Endothelial cell (in vitro differentiated cells): ENCODE measurements at places on chromosomes 3 and 15.

GRCh38 chr3:141802316-141803077 lies 39.3 kb downstream of the GRK7 start:
- peaks cover 31% of the 10 kb centered on the region for H3K4me1 ChIP-seq
- H3K27me3 ChIP-seq: no peaks in the 10 kb centered on the region
- no peak overlapping the region for H3K27ac ChIP-seq
- peaks cover 7% of the 10 kb centered on the region for H3K36me3 ChIP-seq
- no peak overlapping the region for H3K4me3 ChIP-seq
- DNase-seq: no peak

GRCh38 chr15:69451951-69452691 lies 497 bp upstream of the RPLP1 start:
- no peaks in the 10 kb centered on the region for H3K27me3 ChIP-seq
- H3K4me3 ChIP-seq: peak overlapping the region; percentile 99
- peak overlapping the region; percentile 87 for H3K27ac ChIP-seq
- H3K36me3 ChIP-seq: peaks cover 12% of the 10 kb centered on the region
- peaks cover 24% of the 10 kb centered on the region for H3K4me1 ChIP-seq

- no peak overlapping the region for H3K27ac ChIP-seq
- peaks cover 8% of the 10 kb centered on the region for H3K27me3 ChIP-seq
- peaks cover 9% of the 10 kb centered on the region for H3K4me1 ChIP-seq
- DNase-seq: no peak
- H3K4me3 ChIP-seq: no peak overlapping the region
Measured at GRCh38 chr3:158847452-158847821, 45.6 kb downstream of the MFSD1 start.

- H3K36me3 ChIP-seq: no peaks in the 10 kb centered on the region
- DNase-seq: no peak
- H3K27me3 ChIP-seq: no peaks in the 10 kb centered on the region
- H3K4me1 ChIP-seq: peaks cover 2% of the 10 kb centered on the region
Measured at GRCh38 chr3:24354230-24354629, 140.4 kb downstream of the THRB start.

DNA sequence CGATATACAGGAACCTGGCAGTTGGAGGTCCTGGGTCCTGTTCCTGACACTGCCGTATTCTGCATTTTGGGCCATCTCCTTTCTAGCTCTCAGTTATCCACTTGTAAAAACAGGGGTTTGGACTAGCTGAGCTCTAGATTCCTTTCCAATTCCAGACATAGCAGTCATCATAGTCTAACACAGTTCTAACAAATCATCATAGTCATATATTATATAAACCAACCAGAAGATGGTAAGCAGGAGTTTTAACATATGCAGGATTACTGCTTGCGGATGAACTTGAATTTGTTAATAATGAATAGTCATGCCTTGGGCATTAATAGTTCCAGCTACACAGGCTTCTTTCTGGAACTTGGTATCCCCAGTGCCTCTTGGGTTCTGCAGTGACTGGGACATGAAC lies 26.6 kb downstream of the MASP1 start:
- no peaks in the 10 kb centered on the region for H3K27me3 ChIP-seq
- H3K4me1 ChIP-seq: peaks cover 11% of the 10 kb centered on the region
- DNase-seq: no peak

GRCh38 chr3:125194061-125194848 lies 18.3 kb downstream of the SLC12A8 start:
- peaks cover 2% of the 10 kb centered on the region for H3K27me3 ChIP-seq
- H3K4me3 ChIP-seq: no peak overlapping the region
- DNase-seq: no peak
- H3K27ac ChIP-seq: no peak overlapping the region
- peaks cover 11% of the 10 kb centered on the region for H3K4me1 ChIP-seq

GRCh38 chr15:46301291-46301690 lies 666.5 kb downstream of the SQOR start:
- no peak overlapping the region for H3K4me3 ChIP-seq
- no peaks in the 10 kb centered on the region for H3K4me1 ChIP-seq
- DNase-seq: no peak
- no peaks in the 10 kb centered on the region for H3K36me3 ChIP-seq

DNA sequence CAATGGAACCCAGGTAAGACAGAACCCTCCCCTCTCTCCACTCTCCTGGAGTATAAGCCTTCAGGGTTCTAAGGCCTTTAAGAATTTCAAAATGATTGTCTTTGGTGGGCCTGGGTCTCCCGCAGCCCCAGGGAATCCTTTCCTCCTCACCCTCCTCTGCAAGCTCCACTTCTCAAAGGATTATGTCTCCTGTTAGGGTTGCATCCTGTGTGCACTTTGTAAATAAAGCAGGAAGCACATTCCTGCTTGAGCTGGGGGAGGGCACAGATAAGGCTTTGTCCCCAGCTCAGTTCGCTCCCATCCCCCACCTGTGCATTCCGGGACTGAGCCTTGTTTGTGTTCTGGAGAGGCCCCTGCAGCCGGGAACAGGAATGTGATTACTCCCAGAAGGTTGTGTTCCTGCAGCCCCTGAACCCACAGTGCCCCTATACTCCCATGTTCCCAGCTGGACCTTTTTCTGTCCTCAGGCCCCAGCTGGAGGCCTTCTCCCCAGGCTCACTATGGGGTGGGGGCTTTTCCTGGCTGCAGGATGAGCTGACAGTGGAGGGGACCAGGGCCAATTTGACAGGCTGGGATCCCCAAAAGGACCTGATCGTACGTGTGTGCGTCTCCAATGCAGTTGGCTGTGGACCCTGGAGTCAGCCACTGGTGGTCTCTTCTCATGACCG lies 9.5 kb downstream of the TYRO3 start:
- peak; percentile 85 for DNase-seq
- H3K27me3 ChIP-seq: peaks cover 5% of the 10 kb centered on the region
- H3K4me1 ChIP-seq: peaks cover 50% of the 10 kb centered on the region
- H3K36me3 ChIP-seq: peaks cover 30% of the 10 kb centered on the region
- peak overlapping the region; percentile 32 for H3K4me3 ChIP-seq
- H3K27ac ChIP-seq: peak overlapping the region; percentile 99

- H3K27ac ChIP-seq: no peak overlapping the region
- no peak for DNase-seq
- H3K4me3 ChIP-seq: no peak overlapping the region
- H3K4me1 ChIP-seq: no peaks in the 10 kb centered on the region
- H3K36me3 ChIP-seq: peaks cover 5% of the 10 kb centered on the region
Measured at GRCh38 chr15:89074402-89075012, 13.7 kb upstream of the ABHD2 start.

DNA sequence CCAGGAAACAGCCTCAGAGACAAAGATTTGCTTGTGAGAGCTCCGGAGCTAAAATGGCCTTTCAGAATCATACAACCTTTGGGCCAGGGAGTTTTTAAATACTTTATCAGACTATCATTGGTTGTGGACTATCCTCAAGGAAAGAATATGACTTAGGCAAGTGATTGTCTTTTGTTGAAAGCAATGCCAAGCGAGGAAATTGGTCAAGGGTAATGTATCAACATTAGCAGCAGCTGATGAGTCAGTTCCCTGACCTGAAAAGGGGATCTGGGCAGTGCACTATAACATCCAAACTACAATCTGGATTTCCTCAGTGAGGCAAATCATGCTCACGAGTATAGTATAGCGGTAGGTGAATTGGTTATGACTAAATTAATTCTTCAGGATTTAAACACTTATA lies 303.6 kb downstream of the LSAMP start:
- no peak overlapping the region for H3K27ac ChIP-seq
- no peak overlapping the region for H3K4me3 ChIP-seq
- H3K27me3 ChIP-seq: no peaks in the 10 kb centered on the region
- H3K4me1 ChIP-seq: no peaks in the 10 kb centered on the region
- H3K36me3 ChIP-seq: no peaks in the 10 kb centered on the region

DNA sequence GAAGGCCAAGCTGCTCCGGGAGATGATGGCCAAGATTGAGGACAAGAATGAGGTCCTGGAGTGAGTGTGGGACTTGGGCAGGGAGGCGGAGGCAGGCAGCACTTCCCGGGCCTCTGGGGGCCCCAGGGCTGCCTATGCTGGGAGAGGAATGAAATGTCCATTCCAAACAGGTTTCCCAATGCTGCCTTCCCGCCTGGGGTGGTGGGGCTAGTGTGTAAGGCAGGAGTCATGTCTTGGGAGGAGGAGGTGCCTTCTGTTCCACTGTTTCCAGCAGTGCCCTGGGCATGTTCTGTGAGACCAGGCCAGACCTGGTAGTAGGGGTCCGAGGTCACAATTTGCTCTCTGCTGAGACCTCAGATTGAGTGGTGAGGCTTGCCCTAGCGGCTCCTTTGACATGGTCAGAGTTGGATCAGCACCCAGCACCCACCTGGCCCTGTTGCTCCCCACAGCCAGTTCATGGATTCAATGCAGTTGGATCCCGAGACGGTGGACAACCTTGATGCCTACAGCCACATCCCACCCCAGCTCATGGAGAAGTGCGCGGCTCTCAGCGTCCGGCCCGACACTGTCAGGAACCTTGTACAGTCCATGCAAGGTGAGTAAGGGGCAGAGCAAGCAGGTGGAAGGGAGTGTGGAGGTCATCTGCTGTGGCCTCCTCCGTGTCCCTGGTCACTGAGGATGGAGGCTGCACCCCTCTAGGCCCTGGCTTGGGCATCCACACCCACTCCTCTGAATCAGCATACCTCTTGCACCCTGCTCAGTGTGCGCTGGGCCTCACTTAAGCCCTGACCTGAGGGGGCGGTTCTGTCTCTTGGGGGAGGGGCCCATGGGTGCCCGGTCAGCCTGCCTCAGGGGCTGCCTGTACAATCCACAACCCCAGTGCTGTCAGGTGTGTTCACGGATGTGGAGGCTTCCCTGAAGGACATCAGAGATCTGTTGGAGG lies 27.3 kb downstream of the PTPN23 start:
- DNase-seq: no peak
- H3K4me1 ChIP-seq: no peaks in the 10 kb centered on the region
- peaks cover 4% of the 10 kb centered on the region for H3K36me3 ChIP-seq
- peaks cover 9% of the 10 kb centered on the region for H3K27me3 ChIP-seq
- H3K4me3 ChIP-seq: peak overlapping the region; percentile 44

DNA sequence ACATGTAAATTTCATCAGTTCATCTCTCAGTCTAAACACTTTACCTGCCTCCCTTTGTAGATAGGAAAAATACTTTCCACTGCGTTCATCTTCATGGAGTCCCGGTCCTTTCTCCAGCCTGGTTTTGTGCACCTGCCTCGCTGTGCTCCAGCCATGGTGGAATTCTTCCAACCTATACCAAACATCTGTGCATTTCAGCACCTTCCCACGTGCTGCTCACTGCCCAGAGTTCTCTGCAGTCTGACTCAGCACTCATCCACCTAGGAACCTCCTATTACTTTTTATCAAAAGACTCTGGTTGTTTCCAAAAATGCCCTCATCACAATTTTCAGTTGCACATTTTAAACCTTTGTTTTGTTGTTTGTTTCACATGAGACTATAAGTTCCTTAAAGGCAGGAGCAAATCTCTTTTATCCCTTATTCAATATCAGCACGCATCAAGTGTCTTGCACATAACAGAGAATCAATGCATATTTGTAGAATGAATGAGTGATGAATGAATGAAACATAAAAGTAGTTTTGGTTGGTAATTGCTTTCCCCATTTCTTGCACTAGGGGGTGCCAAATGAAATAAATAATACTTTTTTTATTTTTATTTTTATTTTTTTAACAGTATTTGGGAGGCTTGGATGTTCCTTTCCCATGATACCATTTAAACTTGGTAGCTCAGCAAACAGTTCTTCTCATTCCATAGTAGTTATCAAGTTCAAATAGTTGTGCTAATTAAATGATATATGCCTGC lies 30.2 kb upstream of the ADAMTS9 start:
- no peaks in the 10 kb centered on the region for H3K36me3 ChIP-seq
- H3K27ac ChIP-seq: no peak overlapping the region
- peaks cover 8% of the 10 kb centered on the region for H3K4me1 ChIP-seq
- no peaks in the 10 kb centered on the region for H3K27me3 ChIP-seq
- H3K4me3 ChIP-seq: no peak overlapping the region

GRCh38 chr15:51982013-51982769 lies 10.6 kb upstream of the LEO1 start:
- H3K27ac ChIP-seq: peak overlapping the region; percentile 97
- peaks cover 14% of the 10 kb centered on the region for H3K4me1 ChIP-seq
- peak overlapping the region; percentile 66 for H3K4me3 ChIP-seq

DNA sequence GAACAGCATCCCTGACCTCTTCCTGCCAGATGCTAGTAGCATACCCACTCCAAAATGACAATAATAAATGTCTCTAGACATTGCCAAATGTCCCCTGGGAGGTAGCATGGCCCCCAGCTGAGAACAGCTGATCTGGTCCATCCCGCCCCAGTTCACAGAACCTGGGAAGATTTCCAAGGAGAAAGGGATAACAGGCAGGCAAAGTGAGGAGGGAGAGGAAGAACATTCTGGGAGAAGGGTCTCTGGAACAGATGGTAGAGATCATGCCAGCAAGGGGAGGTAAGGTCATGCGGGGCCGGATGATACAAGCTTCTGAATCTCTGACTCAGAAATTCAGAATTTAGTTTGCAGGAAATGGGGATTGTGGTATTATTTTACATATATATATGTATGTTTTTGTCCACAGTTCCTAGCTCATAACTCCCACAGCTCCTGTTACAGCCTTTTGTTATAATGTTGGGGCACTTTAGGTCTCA lies 192.7 kb downstream of the SUCLG2 start:
- H3K36me3 ChIP-seq: no peaks in the 10 kb centered on the region
- no peak overlapping the region for H3K4me3 ChIP-seq
- no peak overlapping the region for H3K27ac ChIP-seq

DNA sequence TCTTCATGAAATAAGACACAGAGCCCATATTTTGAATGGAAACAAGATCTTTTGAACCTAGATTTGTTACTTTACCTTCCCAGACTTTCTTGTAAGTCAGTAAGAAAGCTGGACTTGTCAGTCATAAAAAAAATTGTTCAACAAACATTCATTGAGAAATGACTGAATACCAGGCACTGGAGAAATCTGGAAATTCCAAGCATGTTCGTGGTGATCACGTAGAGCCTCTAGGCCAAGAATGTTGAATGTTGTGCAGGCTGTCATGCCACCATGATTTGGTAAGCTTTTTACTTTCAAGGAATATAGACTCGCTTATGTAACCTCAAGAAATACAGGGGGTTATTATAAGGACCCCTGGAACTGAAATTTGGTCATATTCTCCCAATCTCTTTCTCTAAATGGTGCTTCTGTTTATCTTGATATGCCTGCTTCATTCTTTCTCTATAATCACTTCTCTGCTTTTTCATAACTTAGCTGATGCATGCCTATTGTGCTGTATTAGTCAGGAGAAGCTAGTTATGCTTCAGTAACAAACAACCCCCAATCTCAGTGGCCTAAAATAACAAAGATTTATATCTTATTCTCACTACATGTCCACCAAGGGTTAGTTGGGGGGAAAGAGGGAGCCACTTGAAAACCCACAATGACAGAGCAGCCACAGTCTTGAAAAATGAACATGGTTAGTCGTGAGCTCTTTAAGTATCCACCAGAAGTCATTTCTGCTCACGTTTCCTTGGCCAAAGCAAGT lies 3.4 kb upstream of the TPM1 start:
- H3K4me3 ChIP-seq: no peak overlapping the region
- H3K4me1 ChIP-seq: peaks cover 7% of the 10 kb centered on the region
- H3K36me3 ChIP-seq: no peaks in the 10 kb centered on the region
- no peak for DNase-seq

- H3K4me1 ChIP-seq: no peaks in the 10 kb centered on the region
- no peak overlapping the region for H3K27ac ChIP-seq
- H3K36me3 ChIP-seq: no peaks in the 10 kb centered on the region
- no peak overlapping the region for H3K4me3 ChIP-seq
- DNase-seq: no peak
Measured at GRCh38 chr3:185995352-185995751, 57.5 kb upstream of the TRA2B start.

GRCh38 chr3:44020143-44020542 lies 221.5 kb upstream of the TOPAZ1 start:
- H3K4me3 ChIP-seq: no peak overlapping the region
- H3K27ac ChIP-seq: no peak overlapping the region
- H3K4me1 ChIP-seq: peaks cover 4% of the 10 kb centered on the region
- no peaks in the 10 kb centered on the region for H3K36me3 ChIP-seq
